Naive thymus-derived CD8-positive, alpha-beta T cell (primary cell): ENCODE measurements at places on chromosomes 2 and 18. TPM values are rescaled to one million over a fixed set of nuclear protein-coding genes. Genes with fewer than 3 reads are reported as not detected.

- no peak overlapping the region for H3K4me3 ChIP-seq
- H3K36me3 ChIP-seq, result no peaks in the 10 kb centered on the region
- H3K27me3 ChIP-seq, result no peaks in the 10 kb centered on the region
- H3K4me1 ChIP-seq, result no peaks in the 10 kb centered on the region
Observed at GRCh38 chr2:83191316-83191715, 1267.8 kb downstream of the SUCLG1 start.

GRCh38 chr2:150476809-150477302, 10.6 kb downstream of the RND3 start:
- H3K36me3 ChIP-seq, result no peaks in the 10 kb centered on the region
- peaks cover 8% of the 10 kb centered on the region for H3K27me3 ChIP-seq
- no peaks in the 10 kb centered on the region for H3K4me1 ChIP-seq

C2orf80 gene
- total RNA-seq, result not detected

- no peak for DNase-seq
- H3K4me3 ChIP-seq, result no peak overlapping the region
- H3K27me3 ChIP-seq, result no peaks in the 10 kb centered on the region
- no peak overlapping the region for H3K27ac ChIP-seq
- no peaks in the 10 kb centered on the region for H3K36me3 ChIP-seq
Observed at GRCh38 chr2:239425631-239426030, 24.8 kb upstream of the HDAC4 start.

DNA sequence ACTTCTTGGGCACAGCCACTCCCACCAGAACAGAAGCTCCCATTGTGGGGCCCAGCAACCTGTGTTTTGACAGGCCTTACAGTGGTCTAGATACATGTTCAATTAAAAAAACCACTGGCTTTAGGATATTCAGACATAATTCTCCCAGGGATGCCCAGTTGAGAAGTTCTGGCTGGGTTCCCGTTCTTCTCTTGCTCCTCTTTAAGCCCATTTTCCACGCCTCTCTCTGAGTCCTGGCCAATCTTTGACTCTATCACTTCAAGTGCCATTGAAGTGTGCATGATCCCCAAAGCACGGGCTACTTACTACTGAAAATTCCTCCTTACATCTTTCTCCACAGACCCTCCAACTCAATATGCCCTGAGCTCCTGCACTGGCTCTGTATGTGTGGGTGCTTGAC, 17.5 kb upstream of the SULT1C3 start:
- peaks cover 8% of the 10 kb centered on the region for H3K27me3 ChIP-seq
- DNase-seq, result no peak
- H3K27ac ChIP-seq, result no peak overlapping the region

- no peak for DNase-seq
- no peaks in the 10 kb centered on the region for H3K36me3 ChIP-seq
- H3K27ac ChIP-seq, result no peak overlapping the region
Observed at GRCh38 chr2:85926931-85927661, 38.3 kb upstream of the ST3GAL5 start.

DNA sequence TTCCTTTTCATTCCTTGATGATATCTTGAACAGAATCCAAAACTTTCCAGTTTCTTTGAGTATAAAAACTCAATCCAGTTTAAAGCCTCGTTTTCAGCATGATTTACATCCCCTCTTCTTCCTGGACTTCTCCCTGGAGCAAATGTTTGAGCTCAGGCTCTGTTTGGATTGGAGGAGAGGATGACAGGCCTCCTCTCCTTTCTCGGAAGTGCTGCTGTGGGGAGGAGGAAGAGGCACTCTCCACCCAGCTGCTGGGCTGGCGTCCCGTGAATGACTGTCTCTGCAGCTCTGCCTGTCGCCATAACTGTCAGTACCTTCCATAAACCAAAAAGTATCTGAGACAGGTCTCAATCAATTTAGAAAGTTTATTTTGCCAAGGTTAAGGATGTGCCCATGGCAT, 238.2 kb upstream of the AGAP1 start:
- H3K36me3 ChIP-seq, result no peaks in the 10 kb centered on the region
- no peaks in the 10 kb centered on the region for H3K4me1 ChIP-seq
- no peak overlapping the region for H3K4me3 ChIP-seq
- H3K27me3 ChIP-seq, result peaks cover 21% of the 10 kb centered on the region
- DNase-seq, result no peak

GRCh38 chr2:173272849-173273248, 81.8 kb upstream of the CDCA7 start:
- no peaks in the 10 kb centered on the region for H3K4me1 ChIP-seq
- no peaks in the 10 kb centered on the region for H3K36me3 ChIP-seq
- no peaks in the 10 kb centered on the region for H3K27me3 ChIP-seq
- DNase-seq, result no peak
- H3K4me3 ChIP-seq, result no peak overlapping the region
- H3K27ac ChIP-seq, result no peak overlapping the region

GRCh38 chr18:55841314-55841713, 253.3 kb upstream of the TCF4 start:
- H3K4me3 ChIP-seq, result no peak overlapping the region
- H3K27me3 ChIP-seq, result no peaks in the 10 kb centered on the region
- DNase-seq, result no peak
- no peaks in the 10 kb centered on the region for H3K36me3 ChIP-seq
- no peaks in the 10 kb centered on the region for H3K4me1 ChIP-seq

DNA sequence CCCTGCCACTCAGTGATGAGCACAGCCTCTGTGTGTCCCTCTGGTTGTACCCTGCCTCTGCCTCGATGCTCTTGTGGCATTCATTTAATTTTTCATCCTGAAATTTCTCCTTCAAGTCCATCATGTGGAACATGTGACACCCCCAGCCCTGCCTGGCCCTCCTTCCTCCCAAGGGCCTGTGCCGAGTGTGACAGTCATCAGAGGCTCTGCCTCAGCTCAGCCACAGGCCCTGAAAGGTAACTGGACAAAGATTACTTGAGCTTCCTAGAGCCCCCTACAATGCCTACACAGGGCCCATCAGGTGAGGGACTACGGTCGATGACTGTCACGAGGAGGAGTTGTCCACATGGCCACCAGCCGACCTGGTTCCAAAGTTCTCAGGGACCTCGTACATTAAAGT, 75.1 kb downstream of the C1QL2 start:
- H3K4me3 ChIP-seq, result no peak overlapping the region
- H3K27me3 ChIP-seq, result peaks cover 5% of the 10 kb centered on the region
- H3K27ac ChIP-seq, result no peak overlapping the region
- DNase-seq, result no peak

DNA sequence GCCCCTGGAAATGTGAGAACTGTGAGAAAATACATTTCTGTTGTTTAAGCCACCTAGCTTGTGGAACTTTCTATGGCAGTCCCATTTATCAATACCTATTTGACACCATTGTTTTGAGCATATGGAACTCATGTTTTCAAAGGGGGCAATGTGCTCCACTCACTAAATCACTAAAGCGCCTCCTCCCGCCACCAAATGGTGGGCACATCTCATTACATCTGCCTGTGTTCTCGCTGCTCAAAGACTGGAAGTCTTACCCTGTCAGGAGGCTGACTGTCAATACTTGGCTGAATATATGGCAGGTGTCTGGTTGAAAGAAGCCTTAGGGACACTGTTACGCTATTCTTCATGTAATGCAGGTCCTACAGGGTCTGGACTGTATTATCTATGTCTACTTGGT, 767.7 kb downstream of the TSN start:
- no peaks in the 10 kb centered on the region for H3K27me3 ChIP-seq
- H3K27ac ChIP-seq, result no peak overlapping the region
- no peak overlapping the region for H3K4me3 ChIP-seq

- no peaks in the 10 kb centered on the region for H3K36me3 ChIP-seq
- no peak overlapping the region for H3K4me3 ChIP-seq
- DNase-seq, result no peak
Observed at GRCh38 chr2:57957238-57957637, 89.4 kb upstream of the VRK2 start.

IL18R1 gene
- total RNA-seq, result 0.39 TPM

VIT gene
- not detected for total RNA-seq
